Left forelimb (tissue), 1 donor: ENCODE measurements at places on chromosomes 6 and 20.
A peak's percentile ranks its signal among the peaks of the same experiment; 100 is the strongest.

GRCh38 chr6:30155520-30156261, 5.3 kb downstream of the TRIM10 start:
- no peak for DNase-seq

DNA sequence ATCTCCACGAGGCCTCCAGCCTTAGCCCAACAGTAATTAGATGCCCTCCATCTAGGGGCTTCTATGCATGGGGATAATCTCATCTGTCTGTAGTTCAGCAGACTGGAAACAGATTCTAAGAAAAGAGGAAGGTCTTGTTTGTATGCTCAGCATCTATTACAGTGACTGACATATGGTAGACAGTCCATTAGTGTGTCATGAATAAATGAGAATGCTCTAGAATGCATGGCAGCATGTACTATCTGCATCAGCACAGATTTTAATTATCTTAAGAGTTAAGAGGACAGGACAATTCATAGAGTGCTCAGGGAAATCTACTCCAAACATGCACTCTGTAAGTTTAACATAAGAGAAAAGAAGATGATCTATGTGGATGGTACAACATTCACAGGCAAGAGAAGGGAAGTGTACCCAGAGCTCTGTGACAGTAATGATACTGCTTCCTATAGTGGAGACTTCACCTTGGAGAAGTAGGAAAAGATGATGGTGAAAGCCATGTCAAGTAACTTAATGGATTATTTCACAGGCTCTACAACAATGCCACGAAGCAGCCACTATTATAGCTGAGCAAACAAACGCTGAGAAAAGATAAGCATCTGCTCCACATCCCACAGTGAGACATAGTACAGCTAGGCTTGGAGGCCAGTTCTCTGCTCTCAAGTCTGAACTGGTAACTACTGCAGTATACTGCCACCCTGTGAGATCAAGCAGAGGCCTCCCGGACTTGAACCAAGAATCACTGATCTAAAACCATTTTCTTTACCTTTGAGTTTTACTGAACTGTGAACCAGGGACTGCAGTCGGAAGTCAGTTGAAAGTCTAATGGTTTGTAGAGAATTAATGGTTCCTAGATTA, 309.2 kb upstream of the SPTLC3 start:
- DNase-seq = no peak

- no peak for DNase-seq
Observed at GRCh38 chr6:32837651-32838113, 857 bp downstream of the TAP2 start.

DNA sequence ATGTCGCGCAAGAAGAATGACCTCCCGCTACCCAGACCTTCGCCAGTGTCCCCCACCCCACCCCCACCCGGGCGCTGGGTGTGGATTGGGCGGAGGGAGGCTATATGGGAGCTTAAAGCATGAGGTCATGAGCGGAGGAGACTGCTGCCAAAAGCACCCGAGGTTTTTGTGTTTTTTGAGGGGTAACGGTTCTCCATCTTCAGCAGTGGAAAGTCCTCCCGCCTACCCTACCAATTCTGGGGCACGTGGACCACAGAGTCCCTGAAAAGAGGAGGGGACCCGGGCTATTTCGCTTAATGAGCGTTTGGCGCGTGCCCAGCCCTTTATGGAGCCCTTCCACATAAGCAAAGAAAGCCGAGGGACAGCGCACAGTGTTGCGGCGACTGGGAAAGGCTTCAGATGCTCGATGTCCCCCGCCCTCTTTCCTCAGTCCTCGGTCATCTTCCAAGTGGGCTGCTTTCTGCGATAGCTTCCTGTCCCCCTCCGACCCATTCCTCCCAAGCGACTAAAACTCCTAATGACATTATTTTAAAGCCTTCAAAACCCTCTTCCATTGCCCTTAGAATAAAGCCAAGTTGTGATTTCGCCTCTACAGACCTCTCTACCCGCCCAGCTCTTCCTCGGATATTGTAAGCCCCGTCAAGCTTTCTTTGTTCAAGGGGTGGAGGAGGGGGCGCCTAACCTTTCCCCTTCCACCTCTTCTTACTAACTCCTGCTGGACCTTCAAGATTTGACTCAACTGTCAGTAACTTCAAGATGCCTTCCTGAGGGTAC, 2.1 kb upstream of the TRERF1 start:
- peak; percentile 80 for DNase-seq

- DNase-seq = peak; percentile 71
Observed at GRCh38 chr20:13221673-13222318, 722 bp downstream of the ISM1 start.

DNA sequence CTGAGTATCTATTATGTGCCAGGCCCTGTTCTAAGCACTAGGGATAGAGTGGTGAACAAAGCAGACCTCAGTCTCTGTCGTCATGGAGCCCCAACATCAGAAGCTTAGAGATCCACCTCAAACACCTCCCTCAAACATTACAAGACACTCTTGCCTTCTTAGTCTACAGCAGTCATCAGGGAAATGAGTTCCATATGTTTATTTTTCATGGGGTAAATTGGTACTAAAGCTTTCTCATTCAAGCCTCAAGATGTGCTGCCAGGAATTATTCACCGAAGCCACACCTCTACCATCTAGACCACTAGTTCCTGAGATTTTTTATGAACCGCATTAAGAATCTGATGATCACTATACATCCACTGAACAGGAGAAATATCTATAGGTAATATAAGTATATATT, 59.0 kb upstream of the TFB1M start:
- DNase-seq = no peak

DNA sequence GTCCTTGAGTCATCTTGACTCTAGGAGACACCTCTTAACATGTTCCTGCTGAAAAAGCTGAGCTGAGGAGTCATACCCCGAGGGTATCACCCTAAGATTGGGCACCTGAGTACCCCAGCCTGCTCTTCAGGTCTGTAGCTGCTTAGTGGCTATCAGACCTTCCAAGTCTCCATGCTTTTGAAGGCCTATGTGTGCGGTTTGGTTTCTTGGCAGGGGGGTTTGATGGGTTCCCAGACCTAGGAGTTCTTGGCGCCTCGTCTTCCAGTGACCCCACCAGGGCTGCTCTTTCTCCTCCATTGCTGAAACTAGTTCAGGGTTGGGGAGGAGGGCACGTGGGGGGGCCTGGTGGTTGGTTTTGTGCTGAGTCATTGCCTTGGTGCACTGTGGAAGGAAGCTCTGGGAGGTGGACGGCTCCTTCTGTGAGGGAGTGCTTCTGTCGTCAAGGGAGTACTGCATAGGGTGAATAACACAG, 20.1 kb downstream of the IGF2R start:
- no peak for DNase-seq

GRCh38 chr6:13641315-13641714, 26.2 kb downstream of the NOL7 start:
- no peak for DNase-seq

- DNase-seq = no peak
Observed at GRCh38 chr20:33539129-33539528, 49.2 kb downstream of the CBFA2T2 start.

GRCh38 chr20:18663932-18664331, 76.1 kb downstream of the DTD1 start:
- no peak for DNase-seq

DNA sequence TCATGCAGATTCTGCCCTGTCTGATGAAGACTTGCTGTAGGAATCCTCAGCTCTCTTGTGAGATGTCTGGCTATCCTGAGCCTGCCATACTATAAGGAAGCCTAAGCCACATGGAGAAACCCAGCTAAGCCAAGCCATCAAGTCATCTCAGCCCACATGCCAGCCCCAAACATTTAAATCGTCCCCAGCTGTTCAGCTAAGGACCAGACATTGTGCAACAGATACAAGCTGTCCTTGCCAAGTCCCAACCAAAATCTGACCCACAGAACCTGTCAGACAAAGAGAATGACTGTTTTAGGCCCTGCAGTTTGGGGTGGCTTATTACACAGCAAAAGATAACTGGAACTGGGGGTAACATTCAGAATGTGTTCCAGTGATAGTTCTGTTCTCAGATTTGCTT, 36.8 kb upstream of the FOXC1 start:
- DNase-seq = no peak

- no peak for DNase-seq
Observed at GRCh38 chr6:93219447-93219846, 199.9 kb downstream of the EPHA7 start.

- no peak for DNase-seq
Observed at GRCh38 chr6:105997482-105997881, 88.7 kb upstream of the PRDM1 start.

GRCh38 chr6:1893470-1894130, 283.9 kb downstream of the FOXC1 start:
- DNase-seq = no peak

GRCh38 chr6:130043344-130043743, 25.0 kb downstream of the L3MBTL3 start:
- no peak for DNase-seq

- no peak for DNase-seq
Observed at GRCh38 chr6:90204327-90205056, 92.2 kb downstream of the BACH2 start.

GRCh38 chr6:150924808-150925589, 59.5 kb downstream of the MTHFD1L start:
- DNase-seq = no peak

- no peak for DNase-seq
Observed at GRCh38 chr20:36339646-36340592, 33.8 kb downstream of the DLGAP4 start.

- DNase-seq = no peak
Observed at GRCh38 chr6:32973144-32974015, 5.0 kb downstream of the BRD2 start.

DNA sequence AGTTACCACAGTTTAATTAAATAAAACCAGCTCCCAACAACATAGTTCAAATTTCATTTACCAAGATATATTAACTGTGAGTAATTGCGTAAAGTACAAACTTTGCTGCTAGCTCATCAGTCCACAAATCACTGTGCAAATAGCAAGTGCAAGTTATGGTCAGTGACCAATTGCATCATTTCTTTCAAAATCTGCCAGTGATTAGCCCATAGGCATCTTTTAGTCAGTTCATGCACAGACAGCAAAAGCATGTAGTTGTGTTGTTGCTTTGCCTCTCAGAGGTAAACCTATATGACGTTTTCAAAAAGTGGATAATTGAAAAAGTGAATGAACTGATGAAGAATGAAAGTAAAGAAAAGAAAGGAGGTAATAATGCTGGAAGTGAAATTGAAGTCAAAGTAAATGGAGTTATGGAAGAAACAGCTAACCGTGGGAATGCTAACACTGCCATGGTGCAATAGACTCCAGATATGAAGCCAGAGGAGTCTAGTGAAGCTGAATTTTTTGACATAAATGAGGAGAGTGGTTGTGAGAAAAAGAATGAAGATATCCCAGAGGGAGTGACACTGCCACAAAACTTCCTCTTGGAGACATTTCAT, 36.5 kb downstream of the ENPP1 start:
- DNase-seq = no peak

DNA sequence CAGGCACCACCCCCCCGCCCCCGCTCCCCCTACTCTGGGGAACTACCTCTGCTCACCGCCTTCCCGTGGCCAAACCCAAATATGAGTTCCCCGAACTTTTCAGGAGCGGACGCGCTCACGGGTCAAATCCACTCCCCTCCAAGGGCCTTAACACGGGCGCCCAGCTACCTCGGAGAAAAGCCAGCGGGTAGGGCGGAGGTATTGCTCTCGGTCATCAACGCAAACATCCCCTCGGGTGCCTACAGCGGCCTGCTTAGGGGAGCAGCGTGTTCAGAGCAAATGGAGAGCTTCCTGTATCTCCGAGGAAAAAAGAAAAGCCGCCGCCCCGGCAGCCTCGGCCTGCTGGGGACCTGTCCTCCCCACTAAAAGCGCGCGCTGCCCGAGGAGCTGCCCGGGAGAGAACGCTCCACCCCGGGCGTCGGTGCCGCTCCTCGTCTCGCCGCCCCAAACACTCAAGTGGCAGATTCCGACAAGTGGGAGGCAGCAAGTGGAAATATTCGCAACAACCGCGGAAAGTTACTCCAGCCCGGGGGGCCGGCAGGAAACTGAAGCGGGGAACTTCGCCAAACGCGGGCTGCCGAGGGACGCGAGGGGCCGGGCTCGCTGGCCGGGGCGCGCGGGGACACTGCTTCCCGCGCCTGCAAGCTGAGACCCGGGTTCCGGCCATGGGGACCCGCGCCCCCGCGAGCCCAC, 699 bp downstream of the PTPRT start:
- no peak for DNase-seq

GRCh38 chr6:99219788-99220187, 129.7 kb downstream of the FAXC start:
- DNase-seq = no peak

DNA sequence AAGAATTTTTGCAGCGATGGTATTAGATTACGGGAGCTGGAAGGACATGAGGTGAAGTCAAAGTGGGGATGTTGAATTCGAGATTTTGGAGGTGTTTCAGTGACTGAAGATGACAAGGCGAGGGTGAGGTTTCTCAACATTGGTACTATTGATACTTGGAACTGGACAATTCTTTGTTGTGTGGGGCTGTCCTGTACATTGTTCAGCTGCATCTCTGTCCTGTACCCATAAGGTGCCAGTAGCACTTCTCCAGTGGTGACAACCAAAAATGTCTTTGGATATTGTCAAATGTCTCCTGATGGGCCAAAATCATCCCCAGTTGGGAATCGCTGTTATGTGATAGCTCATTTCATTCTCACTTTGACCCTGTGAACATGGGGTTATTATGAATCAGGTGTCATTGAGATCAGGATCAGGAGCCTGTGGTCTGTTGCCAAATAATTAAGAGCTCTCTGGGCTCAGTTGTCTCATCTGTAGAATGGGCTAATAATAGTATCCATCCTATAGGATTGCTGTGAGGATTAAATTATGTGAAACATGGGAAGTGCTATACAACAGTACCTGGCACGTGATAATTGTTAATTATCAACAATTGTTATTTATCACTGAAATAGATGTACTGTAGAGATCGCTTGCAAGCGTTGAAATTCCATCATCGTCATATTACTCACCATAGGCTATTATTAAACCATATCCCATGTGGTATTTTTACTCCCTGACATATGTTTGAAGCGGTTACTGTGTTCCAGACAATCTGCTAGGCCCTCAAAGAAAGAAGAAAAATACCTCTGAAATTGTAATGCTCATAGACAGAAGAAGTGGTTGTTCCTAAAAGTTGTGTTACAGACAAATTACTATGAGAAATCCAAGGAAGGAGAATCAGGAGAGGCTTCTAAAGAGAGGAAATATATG, 48.5 kb upstream of the TTPAL start:
- DNase-seq = no peak

DNA sequence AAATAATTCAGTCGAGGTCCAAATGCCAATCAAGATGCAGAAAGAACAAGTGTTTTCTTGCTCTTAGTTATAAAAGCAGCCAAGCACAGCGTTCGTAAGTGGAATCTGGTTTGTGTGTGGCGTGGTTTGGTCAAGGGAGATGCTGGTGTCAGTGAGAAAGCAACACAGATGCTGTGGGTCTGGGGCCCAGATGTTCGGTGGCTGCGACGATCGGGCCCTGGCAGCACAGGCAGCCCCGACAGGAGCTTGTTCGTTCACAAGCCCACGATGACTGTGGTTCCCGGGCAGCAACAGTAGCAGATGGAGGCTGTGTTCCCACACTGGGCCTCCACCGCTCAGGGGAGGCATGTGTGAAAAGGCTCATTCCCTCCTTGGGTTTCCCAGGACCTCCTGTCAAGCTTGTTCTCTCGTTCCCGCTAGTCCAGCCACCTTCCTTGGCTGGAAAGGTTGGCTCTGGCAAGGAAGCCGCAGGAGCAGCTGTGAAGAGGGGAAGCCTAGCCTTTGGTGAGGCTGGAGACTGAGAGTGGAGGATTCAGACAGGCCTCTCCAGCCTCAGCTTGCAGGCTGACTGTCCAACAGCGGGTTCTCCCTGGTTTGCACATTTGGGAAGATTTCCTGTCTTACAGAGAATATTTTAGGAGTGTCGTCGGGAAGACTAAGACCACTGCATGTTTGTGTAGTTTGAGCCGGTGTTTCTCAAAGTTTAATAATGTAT, 304.7 kb downstream of the QKI start:
- no peak for DNase-seq
